ENCODE measurements at places on chromosomes 2 and 18.

DNA sequence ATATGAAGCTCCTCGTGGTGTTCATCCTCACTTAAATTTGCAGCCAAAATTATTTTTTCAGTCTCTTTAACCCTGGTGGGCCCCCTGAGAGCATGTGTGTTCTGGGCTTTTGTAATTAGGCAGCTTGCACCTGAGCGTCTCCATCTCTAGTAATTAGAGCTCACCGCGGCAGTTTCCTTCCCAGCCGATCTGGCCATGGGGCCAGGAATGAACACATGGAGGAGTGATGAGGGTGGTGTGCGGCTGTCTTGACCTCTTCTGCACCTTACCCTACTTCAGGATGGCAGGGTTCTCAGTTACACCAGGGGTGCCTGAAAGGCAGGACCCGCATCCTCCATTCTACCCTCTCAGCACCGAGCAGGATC lies 98.5 kb downstream of the AFF3 start:
- DNase-seq: no peak

GRCh38 chr2:184598316-184599053 lies at the start of gene ZNF804A:
Gene ZNF804A, plus strand, starts transcription at chr2:184598529. Its CDS starts 431 bp downstream, at chr2:184598960.
- peak; percentile 54 for DNase-seq

DNA sequence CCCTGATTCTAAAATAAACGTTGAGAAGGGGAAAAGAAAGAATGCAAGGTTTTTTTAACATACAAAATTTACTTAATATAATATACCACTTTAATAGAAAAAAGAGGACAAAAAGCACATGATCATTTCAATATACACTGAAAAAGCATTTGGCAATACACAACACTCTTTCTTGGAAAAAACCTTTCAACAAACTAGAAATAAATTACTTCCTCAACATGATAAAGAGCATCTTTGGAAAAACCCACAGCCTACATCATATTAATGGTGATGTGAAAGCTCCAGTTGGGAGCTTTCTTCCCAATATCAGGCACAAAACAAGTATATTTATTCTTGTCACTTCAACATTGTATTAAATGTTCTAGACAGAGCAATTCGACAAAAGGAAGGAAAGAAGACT lies 3.0 kb upstream of the POLR1B start:
- no peak for DNase-seq

- no peak for DNase-seq
Observed at GRCh38 chr2:226183550-226183949, 616.1 kb downstream of the IRS1 start.

All from astrocyte of the spinal cord (primary cell).